Common myeloid progenitor, CD34-positive (primary cell): ENCODE measurements at places on chromosomes 1 and 21.

DNA sequence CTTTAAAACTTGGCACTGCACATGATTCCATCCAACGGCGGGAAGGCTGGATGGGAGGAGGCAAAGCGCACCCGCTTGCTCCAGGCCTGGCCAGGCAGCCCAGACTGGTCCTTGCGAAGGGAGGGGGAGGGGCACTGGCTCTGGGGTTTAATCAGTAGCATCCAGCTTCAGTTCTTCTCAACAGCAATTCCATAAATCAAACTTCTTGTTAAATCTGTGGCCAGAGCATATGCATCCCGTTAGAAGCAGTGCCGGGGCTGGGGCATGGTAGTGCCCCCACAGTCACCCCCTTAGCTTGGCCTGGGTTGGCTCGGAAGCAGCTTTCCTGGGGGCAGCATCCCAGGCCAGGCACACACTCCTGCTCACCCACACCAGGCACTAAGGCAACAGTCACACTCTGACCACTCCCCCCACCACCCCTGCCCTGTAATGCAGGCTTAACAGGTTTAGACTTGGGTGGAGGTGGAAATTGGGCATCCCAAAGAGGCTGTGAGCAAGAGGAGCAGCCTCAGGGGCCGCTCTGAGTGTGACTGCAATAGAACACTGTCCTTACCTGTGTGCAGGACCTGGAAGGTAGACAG lies 94.1 kb upstream of the CASZ1 start:
- peak; percentile 66 for DNase-seq

GRCh38 chr1:232108598-232108997 lies 482.0 kb downstream of the DISC1 start:
- no peak for DNase-seq

GRCh38 chr1:18642278-18643095 lies 11.8 kb downstream of the PAX7 start:
- DNase-seq = no peak

- DNase-seq = no peak
Observed at GRCh38 chr1:173393659-173394000, 83.5 kb upstream of the PRDX6 start.

DNA sequence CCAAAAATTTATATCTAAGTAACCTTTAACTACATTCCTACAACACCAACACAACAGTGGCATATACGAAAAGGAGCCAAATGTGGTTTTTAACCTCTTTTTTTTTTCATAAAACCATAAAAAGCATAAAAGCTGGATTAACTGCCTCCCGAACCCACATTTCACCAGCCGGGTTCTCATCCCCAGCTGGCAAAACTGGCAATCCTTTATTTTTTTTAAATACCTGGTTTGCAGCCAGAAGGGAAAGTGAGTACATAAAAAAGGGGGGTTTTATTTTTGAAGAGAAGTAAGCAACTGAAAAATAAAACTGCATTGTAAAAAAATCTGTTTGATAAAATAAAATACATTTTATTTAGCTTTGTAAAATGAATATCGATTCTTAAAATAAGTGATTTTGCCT lies 295.4 kb downstream of the AKT3 start:
- no peak for DNase-seq

DNA sequence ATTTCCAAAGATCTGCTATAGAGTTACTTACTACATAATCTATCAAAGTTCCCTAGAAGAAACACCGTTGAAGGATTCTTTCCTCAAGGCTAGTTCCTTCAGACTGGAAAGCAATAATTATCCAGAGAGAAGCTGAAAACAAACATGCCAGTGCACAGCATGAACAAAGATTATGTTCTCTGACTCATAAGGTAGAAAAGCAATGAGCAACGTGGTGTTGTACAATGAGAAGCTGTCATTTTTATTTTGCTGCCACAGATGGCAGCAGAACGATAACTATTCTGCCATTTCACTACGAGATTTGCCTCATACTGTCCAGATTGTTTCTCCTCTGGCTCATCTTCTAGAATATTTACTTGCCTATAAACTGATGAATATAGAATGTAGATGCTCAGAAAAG lies 10.7 kb downstream of the EXTL2 start:
- DNase-seq = peak; percentile 5

- DNase-seq = no peak
Observed at GRCh38 chr1:154075746-154076145, 79.1 kb downstream of the NUP210L start.

DNA sequence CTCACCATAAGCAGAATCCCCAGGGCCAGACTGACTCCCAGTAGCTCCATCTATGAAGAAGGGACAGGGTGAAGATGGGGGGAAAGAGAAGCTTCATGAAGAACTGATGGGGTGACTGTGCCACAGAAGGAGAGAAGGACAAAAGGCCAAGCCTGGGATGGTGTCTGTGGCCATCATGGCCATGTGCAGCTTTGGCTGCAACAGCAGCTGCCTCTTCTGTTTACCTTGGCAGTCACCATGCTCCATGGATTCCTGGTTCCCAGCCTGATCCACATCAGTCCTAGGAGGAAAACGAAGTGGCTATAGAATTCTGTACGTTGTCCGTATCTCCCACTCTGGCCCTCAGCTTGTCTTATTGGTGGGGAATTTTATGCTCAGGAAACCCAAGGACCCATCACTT lies 12.0 kb downstream of the SEMA6C start:
- DNase-seq = no peak

GRCh38 chr1:2563205-2563604 lies 7.0 kb downstream of the TNFRSF14 start:
- DNase-seq = no peak

GRCh38 chr21:33441489-33442477 lies 38.0 kb downstream of the TMEM50B start:
- no peak for DNase-seq

GRCh38 chr1:155001425-155001674 lies 1.3 kb upstream of the ZBTB7B start:
- DNase-seq = no peak

DNA sequence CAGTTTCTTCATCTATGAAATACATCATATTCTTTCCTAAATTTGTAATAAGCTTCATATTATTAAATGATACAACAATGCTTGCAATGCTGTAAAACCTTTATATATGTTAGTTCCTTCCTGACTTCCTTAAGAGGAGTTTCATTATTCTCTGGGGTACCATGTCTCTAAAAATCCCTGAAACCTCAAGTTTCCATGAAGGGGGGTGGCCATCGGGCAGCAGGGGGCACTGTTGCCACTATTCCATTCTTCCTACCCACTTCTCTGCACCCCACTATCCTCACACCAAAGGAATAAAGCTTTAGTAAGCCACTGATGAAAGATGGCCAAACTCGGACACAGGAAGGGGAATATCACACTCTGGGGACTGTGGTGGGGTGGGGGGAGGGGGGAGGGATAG lies 9.0 kb upstream of the DMRTB1 start:
- DNase-seq = peak; percentile 12

GRCh38 chr1:100304921-100305320 lies 38.9 kb downstream of the RTCA start:
- no peak for DNase-seq

GRCh38 chr1:94120570-94120901 lies 412 bp downstream of the ABCA4 start:
- no peak for DNase-seq

DNA sequence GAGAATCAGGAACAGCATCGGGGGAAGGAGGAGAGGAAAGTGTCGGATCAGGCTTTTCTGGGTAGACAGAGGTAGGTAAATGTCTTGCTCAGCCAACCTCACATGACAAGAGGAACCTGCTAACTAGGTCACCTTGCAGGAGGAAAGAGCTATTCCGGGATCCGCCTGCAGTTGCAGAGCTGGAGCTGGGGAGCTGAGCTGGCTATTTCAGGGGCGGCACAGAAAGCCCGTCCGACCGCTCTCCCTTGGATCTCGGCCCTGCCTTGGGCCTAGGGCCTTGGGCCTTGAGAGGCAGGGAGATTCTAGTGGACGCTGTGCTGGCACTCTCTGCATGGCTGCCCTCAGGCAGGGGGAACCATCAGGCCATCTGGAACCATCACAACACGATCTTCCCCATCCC lies 56.5 kb upstream of the CTPS1 start:
- DNase-seq = no peak

DNA sequence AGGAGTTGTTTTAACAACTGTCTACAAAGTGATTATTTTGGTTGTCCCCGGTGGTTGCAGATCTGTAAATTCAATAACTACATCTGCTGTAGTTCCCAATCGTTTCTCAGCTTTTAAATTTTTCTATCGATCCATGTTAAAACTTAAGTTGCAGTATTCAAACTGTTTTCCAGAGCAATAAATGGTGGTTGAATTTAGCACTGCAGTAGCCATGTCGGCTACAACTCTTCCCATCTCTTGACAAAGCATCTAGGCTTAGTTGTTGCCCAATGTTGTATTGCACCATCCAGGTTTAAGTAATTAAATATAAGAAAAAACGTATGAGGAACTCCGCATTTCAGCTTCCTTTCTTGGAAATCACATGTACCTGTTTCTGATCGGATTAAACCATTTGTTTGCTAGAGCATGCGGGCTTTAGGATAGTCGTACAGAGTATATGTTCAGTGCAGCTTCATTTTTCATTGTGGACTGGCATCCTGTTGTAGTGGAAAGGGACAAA lies 996 bp downstream of the CNIH4 start:
- peak; percentile 16 for DNase-seq
